AG08395 (cell line): ENCODE measurements at places on chromosomes 16 and 17.

GRCh38 chr16:87178977-87179376 lies 138.2 kb downstream of the C16orf95 start:
- DNase-seq = no peak

- DNase-seq = no peak
Measured at GRCh38 chr17:74227271-74228080, 14.1 kb downstream of the TTYH2 start.

GRCh38 chr17:68657166-68657565 lies 56.0 kb upstream of the FAM20A start:
- peak; percentile 7 for DNase-seq

- DNase-seq = no peak
Measured at GRCh38 chr16:81277541-81278080, 37.2 kb upstream of the GAN start.

GRCh38 chr16:87138316-87138715 lies 178.9 kb downstream of the C16orf95 start:
- no peak for DNase-seq

DNA sequence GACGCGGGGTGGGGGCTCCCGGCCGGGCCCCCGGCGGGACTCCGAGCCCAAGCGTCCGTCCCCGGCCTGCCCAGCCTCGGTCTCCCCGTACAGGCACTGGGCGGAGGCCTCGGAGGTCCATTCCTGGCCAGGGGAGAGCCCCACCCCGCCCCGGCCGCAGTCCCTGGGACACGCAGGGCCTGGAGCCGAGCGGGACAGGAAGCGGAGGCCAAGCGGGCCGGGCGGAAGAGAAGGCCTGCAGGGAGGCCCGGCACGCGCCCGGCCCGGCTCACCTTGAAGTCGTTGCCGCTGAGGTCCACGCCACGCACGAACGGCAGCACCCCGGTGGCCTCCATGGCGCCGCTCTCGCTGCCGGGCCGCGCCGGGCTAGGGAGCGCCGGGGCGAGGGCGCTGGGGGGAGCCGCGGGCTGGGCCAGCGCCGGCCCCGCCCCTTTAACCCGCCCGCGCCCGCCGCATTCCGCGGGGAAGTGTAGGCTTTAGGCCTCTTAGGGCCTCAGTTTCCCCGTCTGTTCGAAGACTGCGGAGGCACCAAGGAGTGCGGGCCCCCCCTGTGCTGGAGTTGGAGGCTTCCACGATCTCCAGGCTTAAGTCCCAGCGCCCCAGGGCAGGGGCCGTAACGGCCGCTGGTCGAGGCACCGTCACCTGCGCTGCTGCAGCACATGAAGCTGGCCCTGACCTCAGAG lies at the start of gene FLII:
Gene FLII, minus strand, starts transcription at position 383 of the 683 bp plus-strand sequence. Its CDS starts 48 bp downstream, at position 335.
- peak; percentile 70 for DNase-seq

- DNase-seq = no peak
Measured at GRCh38 chr17:16477666-16478065, 14.3 kb downstream of the LRRC75A start.

GRCh38 chr17:32962320-32962711 lies 29.3 kb upstream of the SPACA3 start:
- DNase-seq = no peak

GRCh38 chr17:82297280-82297713 lies 20.1 kb downstream of the CD7 start:
- peak; percentile 42 for DNase-seq

DNA sequence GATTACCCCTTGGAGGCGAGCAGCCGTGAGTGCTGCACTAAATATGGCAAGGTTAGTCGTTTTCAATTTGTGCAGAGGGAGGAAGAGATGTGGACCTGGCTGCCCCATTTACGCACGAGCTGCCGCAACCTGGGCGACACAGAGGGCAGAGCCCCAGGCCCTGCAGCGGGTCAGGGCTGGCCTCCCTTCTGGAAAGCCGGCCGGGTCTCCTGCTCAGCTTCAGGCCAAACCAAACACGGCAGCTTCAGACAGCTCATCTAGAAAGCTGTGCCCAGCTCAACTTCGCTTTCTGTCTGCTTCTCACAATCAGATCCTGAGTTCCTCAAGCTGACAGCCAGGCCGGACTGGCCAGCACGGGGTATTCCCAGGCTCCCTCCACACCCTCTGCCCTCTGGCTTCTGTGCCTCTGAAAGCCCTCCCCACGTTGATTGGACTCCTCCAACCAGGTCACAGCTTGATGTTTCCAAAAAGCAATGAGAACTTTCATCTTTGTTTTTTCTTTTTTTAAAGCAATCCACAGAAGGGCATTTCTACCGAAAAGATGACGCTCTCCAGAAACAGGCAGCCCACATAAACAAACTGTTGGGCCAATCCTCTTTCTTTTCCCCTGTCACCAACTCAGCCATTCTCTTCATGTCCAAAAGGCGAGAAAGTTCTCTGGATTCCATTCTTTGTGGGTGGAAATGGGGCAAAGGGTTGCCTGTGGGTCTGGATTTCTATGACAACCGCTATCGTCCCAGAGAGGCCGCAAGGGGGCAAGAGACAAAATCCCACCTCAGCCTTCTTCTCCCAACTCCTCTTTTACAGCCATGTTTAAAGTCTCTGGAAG lies 189.0 kb downstream of the ZFHX3 start:
- no peak for DNase-seq

DNA sequence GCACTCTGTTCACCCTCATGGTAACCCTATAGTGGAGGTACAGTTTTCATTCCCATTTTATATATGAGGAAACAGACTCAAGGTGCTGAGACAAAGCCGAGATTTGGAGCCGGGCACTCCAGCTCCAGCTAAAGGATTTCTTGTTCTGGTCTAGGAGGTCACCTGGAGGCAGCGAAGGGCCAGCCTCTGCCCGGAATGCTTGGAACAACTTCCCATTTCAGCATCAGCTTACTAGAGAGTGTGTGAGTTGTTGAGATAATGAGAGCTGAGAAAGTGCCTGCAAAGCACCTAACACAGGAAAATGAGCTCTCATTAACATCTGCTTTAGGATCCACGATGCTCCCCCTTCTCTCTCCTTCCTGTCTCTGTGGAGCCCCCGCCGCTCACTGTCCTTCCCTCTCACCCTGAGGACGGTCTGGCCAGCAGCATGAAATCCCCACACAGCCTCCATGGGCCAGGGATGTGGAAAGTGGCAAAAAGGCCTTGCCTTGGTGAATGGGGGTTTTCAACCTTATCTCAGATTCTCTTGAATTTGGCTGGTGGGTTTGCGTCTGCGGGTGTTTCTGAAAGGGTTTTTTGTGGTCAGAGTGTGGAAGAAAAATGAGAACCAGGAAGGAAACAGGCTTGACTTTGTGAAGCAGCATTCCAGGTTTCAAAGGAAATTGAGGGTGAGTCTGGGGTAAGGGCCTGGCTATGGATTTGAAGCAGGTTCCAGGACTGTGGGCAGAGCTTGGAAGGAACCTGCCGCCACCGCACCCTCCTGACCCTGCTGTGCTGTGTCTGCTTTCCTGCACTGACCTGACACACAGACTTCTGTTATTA lies 178.7 kb downstream of the FOXL1 start:
- no peak for DNase-seq

DNA sequence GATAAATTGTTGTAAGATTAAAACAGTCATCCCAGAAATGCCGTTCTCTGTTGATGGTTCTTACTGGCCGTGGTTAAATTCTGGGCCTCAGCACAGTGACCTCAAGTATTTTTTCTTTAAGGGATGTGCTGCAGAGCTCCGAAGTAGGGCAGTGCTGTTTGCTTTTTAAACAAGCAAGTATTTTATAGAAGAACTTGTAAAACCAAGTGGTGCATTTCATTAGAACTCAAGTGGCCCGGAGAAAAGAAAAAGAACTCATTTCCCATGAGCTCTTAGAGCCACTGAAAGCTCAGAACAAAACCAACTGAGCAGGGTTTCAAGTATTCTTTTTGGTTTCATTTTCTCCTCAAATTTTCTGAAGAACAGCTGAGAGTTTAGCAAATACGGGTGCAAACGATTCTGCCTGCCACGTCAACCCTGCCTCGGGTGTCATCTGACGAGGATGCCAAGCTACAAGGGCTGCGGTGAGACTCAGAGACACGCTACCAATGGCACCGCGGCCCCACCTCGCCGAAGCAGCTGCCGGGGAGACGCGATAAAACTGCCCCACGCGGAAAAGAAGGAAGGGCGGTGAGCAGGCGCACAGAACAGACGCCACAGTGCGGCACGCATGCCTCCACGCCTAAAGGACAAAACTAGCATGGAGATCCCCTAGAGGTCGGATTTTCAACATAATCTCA lies 6.3 kb downstream of the LMF1 start:
- DNase-seq = no peak

DNA sequence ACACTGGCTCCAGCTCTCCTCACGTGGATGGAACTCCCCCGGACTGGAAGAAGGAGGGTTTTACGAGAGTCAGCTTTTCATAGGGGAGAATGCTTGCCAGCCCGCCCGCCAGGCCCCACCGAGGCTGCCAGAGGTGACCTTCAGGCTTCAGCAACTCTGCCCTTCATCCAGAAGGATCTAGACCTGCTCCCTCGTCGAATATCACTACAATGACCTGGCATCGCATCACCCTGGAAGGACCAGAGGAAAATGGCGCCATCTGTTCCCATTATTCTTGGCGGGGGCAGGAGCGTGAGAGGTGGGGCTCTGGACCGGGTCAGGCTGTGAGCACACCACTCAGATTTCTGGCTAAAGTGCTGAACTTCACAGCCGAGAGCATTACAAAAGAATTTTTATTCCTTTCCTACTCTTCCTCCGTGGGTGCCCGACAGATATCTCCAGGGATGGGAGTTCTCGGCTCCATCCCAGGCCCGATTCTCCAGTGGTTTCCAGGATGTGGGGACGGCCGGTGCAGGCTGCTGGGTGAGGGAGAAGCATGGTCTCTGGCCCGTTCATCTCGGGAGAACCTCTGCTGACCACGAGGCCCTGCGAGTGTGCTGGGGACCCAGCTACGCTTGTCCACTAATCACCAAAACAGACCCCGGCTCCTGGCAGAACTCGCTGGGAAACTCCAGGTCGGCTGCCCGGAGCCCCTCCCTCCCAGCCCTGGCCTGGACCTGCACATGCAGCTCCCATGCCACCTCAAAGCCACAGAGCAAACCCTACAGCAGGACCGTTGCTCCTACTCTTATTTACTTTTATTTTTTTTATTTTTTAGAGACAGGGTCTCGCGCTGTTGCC lies 36.8 kb upstream of the ZNF469 start:
- no peak for DNase-seq

- peak; percentile 86 for DNase-seq
Measured at GRCh38 chr16:82629441-82630027, 2.8 kb downstream of the CDH13 start.

DNA sequence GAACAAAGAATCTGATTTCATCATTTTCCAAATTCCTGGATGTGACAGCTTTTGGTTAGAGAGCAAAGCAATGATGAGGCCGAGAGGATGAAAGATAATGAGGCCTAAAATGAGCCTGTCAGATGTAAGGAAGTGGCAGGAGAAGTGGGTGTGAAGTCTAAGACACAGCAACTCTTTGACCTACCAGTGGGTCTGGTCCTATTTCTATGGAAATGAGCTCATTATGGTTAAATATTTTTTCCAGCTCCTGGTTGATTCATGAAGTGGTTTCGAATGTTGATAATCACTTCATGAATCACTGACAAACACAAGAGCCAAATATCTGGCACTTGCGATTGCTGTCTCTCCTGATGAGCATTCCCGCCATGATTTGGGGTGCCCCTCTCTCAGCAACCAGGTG lies 273.3 kb upstream of the CDH5 start:
- no peak for DNase-seq

DNA sequence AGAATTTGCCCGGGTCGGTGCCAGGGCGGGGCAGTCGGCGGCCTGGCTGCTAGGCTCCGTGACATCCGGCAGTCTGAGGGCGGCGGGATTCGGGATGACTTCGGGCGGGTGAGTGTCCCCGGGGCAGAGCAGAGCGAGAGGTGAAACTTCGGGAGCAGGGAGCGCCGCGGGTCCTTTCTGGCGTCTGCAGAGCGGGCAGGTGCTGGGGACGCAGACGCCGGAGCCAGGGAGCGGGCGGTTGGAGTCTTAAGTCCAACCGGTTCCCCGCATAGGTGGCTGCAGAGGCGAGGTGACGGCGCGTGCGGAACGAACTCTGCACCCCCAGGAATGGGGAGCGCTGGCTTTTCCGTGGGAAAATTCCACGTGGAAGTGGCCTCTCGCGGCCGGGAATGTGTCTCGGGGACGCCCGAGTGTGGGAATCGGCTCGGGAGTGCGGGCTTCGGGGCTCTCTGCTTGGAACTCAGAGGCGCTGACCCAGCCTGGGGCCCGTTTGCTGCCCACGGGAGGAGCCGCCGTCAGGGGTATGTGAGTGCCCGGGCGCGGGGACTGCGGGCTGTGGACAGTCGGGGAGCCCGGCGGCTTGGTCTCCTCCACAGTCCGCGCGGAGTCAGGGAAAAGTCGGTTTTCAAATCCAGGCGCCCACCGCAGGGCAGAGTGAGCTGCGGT lies at the start of gene B4GALNT2:
Gene B4GALNT2, plus strand, starts transcription at position 71 of the 666 bp plus-strand sequence. Its CDS starts 24 bp downstream, at position 95.
- peak; percentile 35 for DNase-seq

GRCh38 chr16:12186774-12187335 lies 210.3 kb downstream of the SNX29 start:
- DNase-seq = no peak

- DNase-seq = no peak
Measured at GRCh38 chr16:80608946-80609345, 68.2 kb downstream of the DYNLRB2 start.

GRCh38 chr17:63191610-63192009 lies 225.6 kb downstream of the TANC2 start:
- no peak for DNase-seq

DNA sequence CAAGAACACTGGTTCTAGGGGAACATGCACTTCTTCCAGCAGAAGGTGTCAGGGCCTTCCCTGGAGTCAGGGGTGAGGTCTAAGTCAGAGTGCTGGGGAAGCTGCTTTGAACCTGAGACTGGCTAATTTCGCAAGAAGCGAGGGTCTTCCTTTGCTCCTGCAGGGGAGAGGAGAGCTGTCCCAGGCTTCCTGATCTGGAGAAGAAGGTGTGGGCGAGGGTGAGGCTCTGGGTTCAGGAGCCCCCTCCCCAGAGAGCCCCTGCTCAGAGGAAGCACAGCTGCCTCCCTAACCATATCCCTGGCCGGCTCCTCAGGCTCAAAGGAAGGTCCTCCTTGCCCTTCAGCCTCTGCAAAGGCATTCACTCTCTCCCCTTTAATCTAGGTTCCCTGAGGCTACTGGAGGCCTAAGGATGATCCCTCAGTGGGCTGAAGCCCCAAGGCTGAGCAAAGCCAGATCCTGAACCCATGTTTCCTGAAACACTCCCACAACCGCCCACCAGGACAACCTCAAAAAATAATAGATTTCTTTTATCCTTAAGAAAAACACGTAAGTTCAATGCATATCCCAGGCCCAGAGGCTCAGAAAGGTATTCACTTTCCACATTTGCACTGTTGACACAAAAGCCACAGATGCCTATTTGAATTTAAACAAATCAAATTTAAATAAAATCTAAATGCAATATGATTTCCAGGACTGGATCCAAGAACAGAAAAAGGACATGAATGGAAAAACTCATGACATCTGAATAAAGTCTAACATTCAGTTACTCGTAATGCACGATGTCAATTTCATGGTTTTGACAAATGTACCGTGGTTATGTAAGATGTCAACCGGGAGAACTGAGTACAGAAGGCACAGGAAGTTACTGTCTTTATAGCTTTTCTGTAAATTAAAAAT lies 71.5 kb upstream of the RCVRN start:
- no peak for DNase-seq

DNA sequence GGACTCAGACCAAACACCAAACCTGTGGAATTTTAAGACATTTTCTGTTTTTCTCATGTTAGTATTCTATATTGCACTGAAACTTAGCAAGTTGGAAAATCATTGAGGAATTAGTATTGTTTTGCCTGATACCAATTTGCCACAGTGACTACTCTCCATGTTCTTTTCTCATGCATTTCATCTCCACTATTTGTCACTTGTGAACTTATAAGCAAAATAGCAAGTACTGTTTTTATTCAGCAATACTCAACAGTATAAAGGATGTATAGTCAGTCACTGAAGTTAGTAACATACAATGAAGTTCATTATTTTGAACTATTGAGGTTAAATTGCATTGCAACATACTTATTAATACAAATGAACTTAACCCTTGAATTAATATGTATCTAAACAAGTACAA lies 5.8 kb upstream of the VPS35L start:
- DNase-seq = no peak
